Neural crest cell (in vitro differentiated cells): ENCODE measurements at places on chromosomes 2 and 18. TPM values are rescaled to one million over a fixed set of nuclear protein-coding genes. Genes with fewer than 3 reads are reported as not detected.
A peak's percentile ranks its signal among the peaks of the same experiment; 100 is the strongest.

RUFY4 gene
- not detected in 2 replicates for total RNA-seq

EML6 gene
- total RNA-seq, result 7.4 and 8.1 TPM in 2 replicates

PUS10 gene
- total RNA-seq, result 4.6 and 5.0 TPM in 2 replicates

SCN9A gene
- total RNA-seq, result 0.86 and 1.3 TPM in 2 replicates

TLX2 gene
- total RNA-seq, result not detected in 2 replicates

CHRND gene
- total RNA-seq, result 4.1 and 5.8 TPM in 2 replicates

ZNF521 gene
- 86.1 and 87.9 TPM in 2 replicates for total RNA-seq

ST8SIA3 gene
- 2.6 and 3.1 TPM in 2 replicates for total RNA-seq

TFPI gene
- 7.0 and 8.0 TPM in 2 replicates for total RNA-seq

BCS1L gene
- 41.7 and 45.2 TPM in 2 replicates for total RNA-seq

POTEF gene
- 8.4 and 11.0 TPM in 2 replicates for total RNA-seq

CD302 gene
- total RNA-seq, result 1.0 TPM in 2 replicates

BUB1 gene
- total RNA-seq, result 80.4 and 83.8 TPM in 2 replicates

SAG gene
- total RNA-seq, result not detected in 2 replicates

- no peaks in the 10 kb centered on the region for H3K4me1 ChIP-seq
- H3K27ac ChIP-seq, result no peak overlapping the region
- DNase-seq, result no peak
- H3K27me3 ChIP-seq, result no peaks in the 10 kb centered on the region
- H3K36me3 ChIP-seq, result peaks cover 22% of the 10 kb centered on the region
These were observed 150.3 kb upstream of the ST6GAL2 start for GRCh38 chr2:107036293-107036692.

DNA sequence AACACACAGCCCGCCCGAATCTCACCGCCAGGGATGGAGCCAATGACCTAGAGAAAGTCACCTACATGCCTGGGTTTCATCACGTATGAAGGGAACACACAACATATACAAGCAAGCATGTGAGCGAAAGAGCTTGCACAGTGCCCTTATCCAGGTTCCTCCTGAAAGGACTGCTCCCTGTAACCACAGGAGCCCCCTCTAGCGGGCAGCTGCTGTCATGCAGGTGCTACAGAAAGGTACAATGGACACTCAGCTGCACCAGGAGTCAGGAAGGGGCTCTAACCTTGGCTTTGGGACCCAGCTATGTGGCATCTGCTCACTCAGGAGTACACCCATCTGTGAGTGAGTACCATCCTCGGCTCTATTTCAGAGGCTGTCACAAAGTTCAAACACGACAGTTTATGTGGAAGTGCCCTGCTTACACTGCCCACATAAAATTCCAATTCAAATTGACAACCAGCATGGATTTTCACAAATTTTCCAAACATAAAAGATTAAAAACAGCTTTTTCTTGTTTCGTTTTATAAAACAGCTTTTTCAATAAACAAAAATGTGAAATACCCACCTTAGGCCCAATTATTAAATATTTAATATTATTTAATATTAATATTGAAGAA lies 3.5 kb downstream of the NDUFA10 start:
- peak; percentile 70 for DNase-seq
- peaks cover 7% of the 10 kb centered on the region for H3K27me3 ChIP-seq
- peak overlapping the region; percentile 82 for H3K4me3 ChIP-seq
- peaks cover 14% of the 10 kb centered on the region for H3K4me1 ChIP-seq
- peaks cover 9% of the 10 kb centered on the region for H3K36me3 ChIP-seq

- no peak for DNase-seq
- H3K27me3 ChIP-seq, result no peaks in the 10 kb centered on the region
- H3K27ac ChIP-seq, result no peak overlapping the region
- no peak overlapping the region for H3K4me3 ChIP-seq
These were observed 23.8 kb downstream of the ATG16L1 start for GRCh38 chr2:233275223-233275622.

DNA sequence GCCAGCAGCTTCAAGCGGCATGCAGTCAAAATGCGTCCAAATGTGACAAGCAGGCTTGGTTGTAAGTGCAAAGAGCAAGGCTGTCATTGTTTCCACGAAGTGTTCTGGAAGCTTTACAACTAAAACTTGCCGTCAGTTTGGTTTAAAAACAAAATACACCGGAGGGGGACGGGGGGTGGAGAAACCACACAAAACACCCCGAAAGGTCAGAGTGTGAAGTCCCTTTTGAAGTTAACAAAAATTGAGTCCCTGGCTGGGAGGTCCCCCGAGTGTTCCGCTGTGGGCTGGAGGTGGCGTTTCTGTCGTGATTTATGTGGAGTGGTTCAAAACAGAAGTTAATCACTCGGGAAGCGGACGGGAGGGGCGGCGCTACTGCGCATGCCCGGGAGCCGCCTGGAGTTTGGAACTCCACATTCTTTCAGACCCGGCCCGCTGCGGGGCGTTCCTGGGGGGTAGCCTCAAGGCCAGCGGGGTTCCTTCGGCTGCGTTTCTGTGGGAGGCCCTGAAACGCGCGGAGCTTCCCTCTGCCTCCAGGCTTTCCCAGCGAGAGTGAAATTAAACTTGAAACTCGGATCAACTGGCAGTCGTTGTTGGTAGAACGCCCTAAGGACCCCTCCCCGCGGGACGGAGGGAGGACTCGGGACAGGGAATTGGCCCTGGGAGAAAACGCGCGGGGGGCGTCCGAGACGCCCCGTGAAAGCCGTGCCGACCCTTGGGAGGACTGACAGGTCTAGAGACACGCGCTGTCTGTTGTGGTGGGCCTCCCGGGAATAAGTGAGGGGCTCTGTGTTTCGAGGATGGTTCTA lies 1.4 kb downstream of the TGIF1 start:
- peaks cover 63% of the 10 kb centered on the region for H3K4me1 ChIP-seq
- H3K27me3 ChIP-seq, result peaks cover 2% of the 10 kb centered on the region
- peak overlapping the region; percentile 98 for H3K27ac ChIP-seq

DNA sequence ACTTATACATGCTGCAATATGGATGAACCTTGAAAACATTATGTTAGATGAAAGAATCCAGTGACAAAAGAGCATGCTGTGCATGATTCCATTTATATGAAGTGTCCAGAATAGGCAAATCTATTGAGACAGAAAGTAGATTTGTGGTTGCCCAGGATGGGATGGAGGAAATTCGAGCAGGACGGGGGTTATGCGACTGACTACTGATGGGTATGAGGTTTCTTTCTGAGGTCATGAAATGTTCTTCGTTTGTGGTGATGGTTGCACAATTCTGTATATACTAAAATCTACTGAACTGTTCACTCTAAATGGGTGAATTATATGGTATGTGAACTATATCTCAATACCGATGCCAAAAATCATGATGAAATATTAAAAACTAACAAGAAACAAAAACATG lies 18.9 kb upstream of the MTERF4 start:
- H3K27me3 ChIP-seq, result no peaks in the 10 kb centered on the region
- no peak overlapping the region for H3K27ac ChIP-seq
- DNase-seq, result no peak

DNA sequence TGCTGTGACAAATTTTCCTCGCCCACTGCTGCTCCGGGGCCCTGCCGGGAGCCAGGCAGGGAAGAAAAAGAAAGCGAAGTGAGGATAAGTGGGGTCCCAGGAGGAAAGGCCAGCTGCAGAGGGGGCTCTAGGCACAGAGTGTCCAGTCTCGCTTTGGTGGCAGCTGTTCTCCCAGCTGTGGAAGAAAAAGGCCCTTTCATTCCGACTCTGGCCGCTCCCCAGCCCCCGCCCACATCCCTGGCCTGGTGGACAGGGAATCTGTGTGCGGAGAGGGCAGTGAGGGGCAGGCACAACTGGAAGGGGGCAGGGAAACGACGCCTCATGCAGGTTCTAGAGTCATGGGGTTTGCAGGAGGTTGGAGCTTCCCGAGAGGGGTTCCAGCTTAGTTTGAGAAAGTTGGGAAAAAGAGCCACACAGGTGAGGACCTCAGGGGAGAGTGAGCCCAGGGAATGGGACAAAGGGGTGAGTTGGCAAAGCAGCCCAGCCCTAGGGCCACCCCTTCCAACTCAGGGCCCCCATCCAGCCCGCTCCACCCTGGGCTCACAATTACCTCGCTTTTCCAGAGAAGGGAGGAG lies 1.8 kb downstream of the RTKN start:
- H3K27me3 ChIP-seq, result peaks cover 37% of the 10 kb centered on the region
- peaks cover 50% of the 10 kb centered on the region for H3K4me1 ChIP-seq
- peaks cover 9% of the 10 kb centered on the region for H3K36me3 ChIP-seq
- H3K27ac ChIP-seq, result peak overlapping the region; percentile 98

- H3K36me3 ChIP-seq, result no peaks in the 10 kb centered on the region
- no peak for DNase-seq
- H3K4me3 ChIP-seq, result no peak overlapping the region
- H3K27me3 ChIP-seq, result no peaks in the 10 kb centered on the region
These were observed 417.9 kb downstream of the TGIF1 start for GRCh38 chr18:3867864-3868311.

GRCh38 chr2:192026825-192027120 lies 168.0 kb downstream of the TMEFF2 start:
- DNase-seq, result no peak
- no peak overlapping the region for H3K4me3 ChIP-seq

GRCh38 chr2:25738383-25739343 lies 65.3 kb upstream of the DTNB start:
- no peak overlapping the region for H3K27ac ChIP-seq
- peaks cover 13% of the 10 kb centered on the region for H3K36me3 ChIP-seq
- no peak for DNase-seq
- H3K27me3 ChIP-seq, result no peaks in the 10 kb centered on the region
- H3K4me1 ChIP-seq, result peaks cover 11% of the 10 kb centered on the region

- DNase-seq, result no peak
- H3K36me3 ChIP-seq, result no peaks in the 10 kb centered on the region
- H3K27ac ChIP-seq, result no peak overlapping the region
- no peaks in the 10 kb centered on the region for H3K27me3 ChIP-seq
These were observed 5.2 kb downstream of the FHOD3 start for GRCh38 chr18:36302676-36303075.

- H3K27ac ChIP-seq, result no peak overlapping the region
- no peak for DNase-seq
- H3K4me3 ChIP-seq, result no peak overlapping the region
- peaks cover 5% of the 10 kb centered on the region for H3K36me3 ChIP-seq
- H3K27me3 ChIP-seq, result no peaks in the 10 kb centered on the region
These were observed 34.8 kb downstream of the ASB1 start for GRCh38 chr2:238461491-238461890.

GRCh38 chr2:21599417-21599816 lies 475.6 kb downstream of the TDRD15 start:
- no peak for DNase-seq
- no peaks in the 10 kb centered on the region for H3K4me1 ChIP-seq
- no peaks in the 10 kb centered on the region for H3K27me3 ChIP-seq
- H3K4me3 ChIP-seq, result no peak overlapping the region
- H3K27ac ChIP-seq, result no peak overlapping the region

DNA sequence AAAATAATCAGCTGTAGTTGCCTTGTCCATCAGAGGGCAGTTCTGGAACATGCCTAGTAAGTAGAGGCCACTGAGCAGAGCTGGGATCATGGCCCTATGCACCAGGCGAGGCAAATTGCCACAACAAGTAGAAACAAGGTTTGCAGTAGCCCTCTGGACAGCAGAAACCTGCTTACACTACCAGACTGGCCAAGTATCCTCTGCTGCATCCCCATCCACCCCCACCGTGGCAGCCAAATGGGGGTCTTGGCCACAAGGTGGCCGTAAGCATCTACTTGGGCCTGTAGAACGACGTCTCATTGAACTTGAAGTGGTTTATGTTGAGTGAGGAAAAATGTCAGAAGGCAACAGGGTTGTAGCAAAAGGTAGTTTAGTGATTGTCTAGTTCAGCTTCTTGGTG lies 241.2 kb downstream of the ALPK2 start:
- no peak for DNase-seq
- no peak overlapping the region for H3K27ac ChIP-seq
- peaks cover 19% of the 10 kb centered on the region for H3K4me1 ChIP-seq

DNA sequence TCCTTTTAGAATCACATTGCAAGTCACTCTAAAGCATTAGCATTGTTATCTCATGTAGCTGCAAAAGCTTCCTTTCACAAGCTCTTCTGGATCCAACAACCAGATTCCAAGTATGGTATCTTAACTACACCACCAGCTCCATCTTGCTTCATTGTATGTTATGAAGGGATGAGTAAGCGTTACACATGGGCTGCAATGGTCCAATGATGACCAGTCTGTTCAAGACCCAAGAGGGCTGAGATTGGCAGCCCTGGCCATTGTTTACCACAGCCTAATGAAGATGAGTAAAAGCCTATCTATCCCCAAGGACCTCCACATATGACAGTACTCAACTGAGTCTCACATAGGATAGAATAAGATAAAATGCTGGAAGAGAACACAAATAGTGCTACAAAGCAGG lies 6.3 kb downstream of the CFLAR start:
- peaks cover 7% of the 10 kb centered on the region for H3K27me3 ChIP-seq
- H3K4me1 ChIP-seq, result peaks cover 23% of the 10 kb centered on the region
- no peak for DNase-seq

- no peak for DNase-seq
- no peak overlapping the region for H3K27ac ChIP-seq
- no peak overlapping the region for H3K4me3 ChIP-seq
- H3K4me1 ChIP-seq, result no peaks in the 10 kb centered on the region
- peaks cover 18% of the 10 kb centered on the region for H3K27me3 ChIP-seq
These were observed 13.1 kb downstream of the QPCT start for GRCh38 chr2:37357530-37357929.

- DNase-seq, result no peak
- no peak overlapping the region for H3K27ac ChIP-seq
- H3K4me3 ChIP-seq, result no peak overlapping the region
- no peaks in the 10 kb centered on the region for H3K27me3 ChIP-seq
- H3K4me1 ChIP-seq, result no peaks in the 10 kb centered on the region
These were observed 79.0 kb downstream of the LBH start for GRCh38 chr2:30310371-30310770.

GRCh38 chr18:59582395-59582794 lies 114.8 kb downstream of the CCBE1 start:
- H3K4me3 ChIP-seq, result no peak overlapping the region
- H3K27ac ChIP-seq, result no peak overlapping the region
- H3K36me3 ChIP-seq, result no peaks in the 10 kb centered on the region
- H3K4me1 ChIP-seq, result no peaks in the 10 kb centered on the region
- H3K27me3 ChIP-seq, result peaks cover 64% of the 10 kb centered on the region

GRCh38 chr2:38262069-38262871 lies 114.8 kb downstream of the ATL2 start:
- no peak for DNase-seq
- no peak overlapping the region for H3K4me3 ChIP-seq
- peaks cover 3% of the 10 kb centered on the region for H3K27me3 ChIP-seq
- no peaks in the 10 kb centered on the region for H3K36me3 ChIP-seq
- H3K4me1 ChIP-seq, result peaks cover 10% of the 10 kb centered on the region
- peak overlapping the region; percentile 37 for H3K27ac ChIP-seq

- DNase-seq, result no peak
- no peaks in the 10 kb centered on the region for H3K27me3 ChIP-seq
- H3K27ac ChIP-seq, result no peak overlapping the region
- no peaks in the 10 kb centered on the region for H3K4me1 ChIP-seq
- no peak overlapping the region for H3K4me3 ChIP-seq
These were observed 548.3 kb upstream of the VWC2L start for GRCh38 chr2:213862407-213863076.

DNA sequence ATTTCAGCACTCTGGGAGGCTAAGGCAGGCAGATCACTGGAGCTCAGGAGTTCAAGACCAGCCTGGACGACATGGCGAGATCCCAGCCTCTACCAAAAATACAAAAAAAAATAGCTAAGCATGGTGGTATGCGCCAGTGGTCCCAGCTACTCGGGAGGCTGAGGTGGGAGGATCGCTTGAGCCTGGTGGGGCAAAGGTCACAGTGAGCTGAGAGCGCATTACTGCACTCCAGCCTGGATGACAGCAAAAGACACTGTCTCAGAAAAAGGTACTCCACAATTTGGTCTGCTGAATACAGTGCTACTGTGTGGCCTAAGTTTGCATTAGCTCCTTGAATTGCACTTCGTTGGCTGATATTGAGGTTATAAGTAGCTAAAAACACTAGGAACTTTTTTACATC lies 97.9 kb downstream of the FEZ2 start:
- H3K4me3 ChIP-seq, result no peak overlapping the region
- DNase-seq, result no peak
- no peaks in the 10 kb centered on the region for H3K27me3 ChIP-seq
- peaks cover 8% of the 10 kb centered on the region for H3K36me3 ChIP-seq
- H3K27ac ChIP-seq, result no peak overlapping the region
